ENCODE measurements at places on chromosomes 4 and X.

DNA sequence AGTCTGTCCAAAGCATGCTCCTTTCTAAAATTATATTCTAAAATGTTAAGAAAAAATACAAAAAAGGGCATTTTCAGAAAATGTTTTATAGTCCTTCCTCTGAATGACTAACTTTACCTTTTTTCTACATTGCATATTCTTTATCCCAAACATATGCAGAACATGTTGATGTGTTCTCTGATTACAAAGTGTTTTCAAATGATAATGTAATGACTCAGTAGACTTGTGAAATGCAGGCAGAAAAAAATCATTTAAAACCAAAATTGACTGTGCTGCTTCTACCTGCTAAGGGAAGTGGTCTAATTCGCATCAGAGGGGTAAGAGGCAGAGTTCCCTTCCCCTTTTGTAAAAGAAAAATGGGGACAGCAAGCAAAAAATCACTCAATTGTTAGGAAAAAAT, 22.7 kb upstream of the YTHDC1 start:
- no peak for DNase-seq

DNA sequence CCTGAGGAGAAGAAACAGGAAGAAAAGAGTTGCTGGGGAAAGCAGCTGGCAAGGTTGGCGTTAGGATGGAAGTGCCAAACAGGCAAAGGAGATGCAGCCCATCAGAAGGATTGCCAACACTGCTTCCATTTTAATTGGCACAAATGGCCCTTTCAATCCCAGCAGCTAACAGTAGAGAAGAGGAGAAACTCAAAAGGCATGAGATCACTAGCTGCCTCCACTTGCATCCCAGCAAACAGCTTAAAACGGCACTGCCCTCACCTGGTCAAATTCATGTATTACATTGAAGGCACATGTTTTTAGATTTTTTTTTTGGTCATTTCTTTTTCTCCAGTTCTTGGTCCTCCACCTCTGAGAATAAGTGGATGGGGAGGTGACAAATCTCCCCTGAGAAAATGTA, 14.9 kb upstream of the LOC101059915 start:
- peak; percentile 34 for DNase-seq

- DNase-seq = no peak
Measured at GRCh38 chr4:16508968-16509367, 282.7 kb upstream of the TAPT1 start.

GRCh38 chrX:2767631-2768455, 16.0 kb downstream of the XG start:
- DNase-seq = no peak

GRCh38 chr4:15836362-15836761, 58.2 kb downstream of the CD38 start:
- no peak for DNase-seq

GRCh38 chr4:101420661-101421060, 73.3 kb upstream of the PPP3CA start:
- DNase-seq = no peak

DNA sequence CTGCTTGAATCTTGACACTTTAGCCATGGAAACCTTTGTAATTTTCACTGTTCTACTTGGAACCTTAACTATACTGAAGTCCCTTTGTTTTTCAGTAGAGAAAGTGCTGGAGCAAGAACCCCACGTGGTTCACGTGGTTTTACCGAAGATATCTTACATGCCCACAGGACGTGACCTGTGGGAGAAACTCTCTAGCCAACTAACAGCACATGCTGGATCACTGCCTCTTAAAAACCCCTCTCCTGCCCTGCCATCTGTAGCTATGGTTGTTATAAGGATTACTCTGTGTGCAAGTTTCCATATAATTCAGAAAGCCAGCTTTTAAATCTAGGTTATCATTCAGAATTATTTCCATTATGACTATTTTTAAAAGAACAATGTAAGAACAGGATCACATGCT, 30.2 kb downstream of the SPANXD start:
- DNase-seq = no peak

GRCh38 chrX:76279007-76279406, 106.1 kb downstream of the PBDC1 start:
- peak; percentile 11 for DNase-seq

DNA sequence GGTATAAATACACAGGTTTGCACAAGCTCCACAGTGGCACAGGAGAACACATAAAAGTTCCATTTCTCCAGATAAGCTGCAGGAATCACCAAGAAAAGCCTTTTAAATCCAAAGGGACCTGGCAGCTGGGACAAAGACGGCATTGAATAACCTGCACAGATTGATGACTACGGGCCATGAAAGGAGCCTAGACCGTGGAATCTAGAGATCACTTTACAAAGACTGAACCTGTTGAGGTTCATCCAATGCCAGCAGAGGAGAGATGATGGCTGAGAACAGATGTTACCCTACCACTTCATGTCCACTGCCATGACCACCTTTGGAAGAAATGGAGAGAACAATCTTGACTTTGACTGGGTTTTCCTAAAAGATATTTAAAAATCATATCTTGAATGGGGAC, 88.7 kb downstream of the PRSS12 start:
- DNase-seq = no peak

- DNase-seq = no peak
Measured at GRCh38 chrX:121579016-121579760, 531.8 kb downstream of the GLUD2 start.

DNA sequence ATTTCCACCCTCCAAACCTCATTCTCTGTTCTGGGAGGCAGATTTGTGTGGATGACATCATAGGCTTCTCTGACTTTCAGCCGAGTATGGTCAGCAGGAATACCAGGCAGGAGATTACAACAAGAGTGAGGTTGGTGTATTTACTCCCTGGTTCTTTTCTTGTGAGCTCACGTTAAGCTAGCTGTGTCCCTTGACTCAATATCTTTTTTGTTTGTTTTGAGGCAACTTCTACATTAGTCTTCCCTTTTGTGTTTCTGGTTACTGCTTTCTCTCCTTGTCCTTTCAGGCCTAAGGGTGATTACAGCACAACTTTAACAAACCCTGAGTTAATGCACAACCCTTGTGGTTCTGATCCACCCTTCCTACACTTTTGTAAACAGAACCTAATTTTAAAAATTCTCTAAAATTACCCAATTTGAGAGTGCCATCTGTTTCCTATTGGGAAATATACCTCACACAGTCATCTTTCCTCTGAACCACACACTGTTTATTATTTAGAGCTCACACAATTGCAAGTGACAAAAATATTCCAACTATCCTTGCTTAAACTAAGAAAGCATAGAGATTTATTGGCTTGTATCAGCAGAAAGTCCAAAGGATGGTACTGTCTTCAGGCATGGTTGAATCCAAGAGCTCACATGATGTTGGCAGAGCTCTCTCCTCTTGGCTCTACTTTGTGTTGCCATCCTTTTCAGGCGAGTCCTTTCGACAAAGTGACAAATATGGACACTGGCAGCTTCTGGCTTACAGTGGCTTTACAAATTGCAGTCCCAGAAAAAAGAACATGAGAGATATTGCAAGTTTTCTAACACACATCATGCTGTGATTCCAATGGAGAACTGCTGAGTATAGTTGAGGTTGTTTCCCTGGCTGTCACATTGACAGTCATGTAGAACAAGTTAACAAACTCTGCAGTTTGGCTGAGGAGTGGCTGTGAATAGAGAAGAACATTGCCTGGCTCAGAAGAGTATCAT, 150.5 kb upstream of the DDIT4L start:
- DNase-seq = no peak

DNA sequence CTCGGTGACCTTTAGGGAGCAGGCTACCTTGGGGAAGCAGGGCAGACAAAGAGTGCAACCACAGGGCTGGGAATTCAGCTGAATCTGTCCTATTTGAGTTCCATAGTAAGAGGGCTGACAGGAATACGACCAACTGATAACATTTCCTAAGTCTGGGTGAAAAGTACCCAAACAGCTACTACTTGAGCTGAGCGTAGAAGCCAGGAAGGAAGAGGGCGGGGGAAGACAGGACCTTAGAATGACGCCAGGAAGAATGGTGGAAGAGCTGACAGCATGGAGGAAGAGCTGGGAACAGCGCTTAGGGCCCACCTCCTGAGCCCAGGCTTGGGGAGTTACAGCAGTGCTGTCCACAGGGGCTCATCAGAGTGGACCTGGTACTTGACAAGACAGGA, 14.4 kb downstream of the MECP2 start:
- no peak for DNase-seq

GRCh38 chr4:35167385-35167784, 1076.9 kb downstream of the ARAP2 start:
- DNase-seq = no peak

- no peak for DNase-seq
Measured at GRCh38 chr4:38939165-38939564, 71.6 kb downstream of the FAM114A1 start.

- no peak for DNase-seq
Measured at GRCh38 chrX:12881914-12882313, 15.0 kb downstream of the TLR7 start.

- DNase-seq = no peak
Measured at GRCh38 chrX:130184857-130185256, 13.1 kb downstream of the RAB33A start.

DNA sequence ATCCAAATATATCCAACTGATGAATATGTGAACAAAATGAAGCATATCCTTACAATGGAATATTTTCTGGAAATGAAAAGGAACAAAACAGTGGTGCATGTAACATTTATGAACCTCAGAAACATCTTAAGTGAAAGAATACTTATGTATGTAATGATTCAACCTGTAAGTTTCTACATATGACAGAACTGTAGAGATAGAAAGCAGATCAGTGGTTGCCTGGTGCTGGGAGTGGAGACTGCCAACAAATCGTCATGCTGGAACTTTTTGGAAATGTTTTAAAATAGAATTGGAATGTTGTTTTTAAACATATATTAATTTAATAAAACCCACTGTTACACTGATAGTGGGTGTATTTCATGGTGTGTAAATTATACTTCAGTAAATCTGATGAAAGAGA, 667.5 kb downstream of the RAPGEF2 start:
- no peak for DNase-seq

All from stimulated activated CD4-positive, alpha-beta T cell treated with anti-CD3 and anti-CD28 coated beads, Interleukin-4, amount 100 ng/mL, for 4 hours (primary cell).